Activated CD8-positive, alpha-beta memory T cell treated with anti-CD3 and anti-CD28 coated beads for 1 hour (primary cell): ENCODE measurements at places on chromosomes 5 and 9.
A peak's percentile ranks its signal among the peaks of the same experiment; 100 is the strongest.

DNA sequence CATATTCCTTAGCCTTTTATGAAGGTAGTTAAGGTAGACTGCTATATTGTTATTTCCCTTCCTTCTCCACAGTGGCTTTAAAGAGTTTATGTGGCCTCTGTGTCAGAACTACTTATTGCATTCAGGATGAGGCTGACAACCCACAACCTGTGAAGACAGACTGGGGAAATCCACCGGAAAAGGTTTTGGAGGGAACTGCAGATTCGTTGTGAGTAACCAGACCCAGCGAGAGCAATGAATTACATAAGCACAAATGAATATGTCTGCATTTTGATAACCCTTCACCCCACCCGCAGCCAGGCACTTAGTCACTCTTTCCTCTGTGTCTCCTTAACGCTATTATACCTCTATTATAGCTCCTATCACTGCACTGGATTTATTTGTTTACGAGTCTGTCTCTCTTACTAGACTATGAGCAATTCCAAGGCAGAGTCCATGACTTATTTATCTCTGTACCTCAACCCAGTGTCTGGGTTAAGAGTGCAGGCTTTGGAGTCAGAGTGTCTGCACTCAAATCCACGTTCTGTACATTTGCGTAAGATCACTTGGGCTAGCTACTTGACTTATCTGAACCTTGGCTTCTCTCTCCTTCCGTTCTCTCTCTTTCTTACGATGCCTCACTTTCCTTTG is 19.2 kb downstream of the KCTD16 start:
- DNase-seq, result peak; percentile 47

GRCh38 chr5:147510885-147511284 is 1.0 kb upstream of the DPYSL3 start:
- no peak for DNase-seq

DNA sequence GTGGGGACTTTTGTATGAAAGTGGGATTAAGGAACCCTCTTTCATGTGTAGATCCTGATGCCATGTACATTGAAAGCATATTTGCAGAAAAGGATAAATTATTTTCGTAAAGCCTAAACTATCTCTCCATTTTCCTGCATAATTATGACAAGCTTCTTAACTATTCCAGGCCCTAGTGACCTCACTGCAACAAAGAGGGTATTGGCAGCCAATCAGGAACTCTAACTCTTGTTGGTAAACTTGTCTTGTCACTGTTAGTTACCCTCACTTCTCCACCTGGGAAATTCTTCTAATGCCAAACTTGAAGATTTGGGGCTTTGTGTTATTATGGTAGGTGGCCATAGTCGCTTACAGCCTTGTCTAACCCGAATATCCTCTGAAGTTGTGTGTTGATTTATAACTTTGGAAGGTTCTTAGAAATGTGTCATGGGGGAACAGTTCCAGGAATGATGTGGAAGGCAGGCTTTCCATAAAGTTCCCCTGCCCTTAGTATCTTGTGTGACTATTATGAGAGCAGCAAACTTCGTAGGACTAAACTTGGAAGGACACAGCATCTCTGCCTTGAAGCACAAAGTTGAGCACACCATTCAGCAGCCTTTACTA is 52.5 kb downstream of the IQGAP2 start:
- no peak for DNase-seq

GRCh38 chr5:130290219-130290618 is 386.0 kb downstream of the CHSY3 start:
- no peak for DNase-seq

DNA sequence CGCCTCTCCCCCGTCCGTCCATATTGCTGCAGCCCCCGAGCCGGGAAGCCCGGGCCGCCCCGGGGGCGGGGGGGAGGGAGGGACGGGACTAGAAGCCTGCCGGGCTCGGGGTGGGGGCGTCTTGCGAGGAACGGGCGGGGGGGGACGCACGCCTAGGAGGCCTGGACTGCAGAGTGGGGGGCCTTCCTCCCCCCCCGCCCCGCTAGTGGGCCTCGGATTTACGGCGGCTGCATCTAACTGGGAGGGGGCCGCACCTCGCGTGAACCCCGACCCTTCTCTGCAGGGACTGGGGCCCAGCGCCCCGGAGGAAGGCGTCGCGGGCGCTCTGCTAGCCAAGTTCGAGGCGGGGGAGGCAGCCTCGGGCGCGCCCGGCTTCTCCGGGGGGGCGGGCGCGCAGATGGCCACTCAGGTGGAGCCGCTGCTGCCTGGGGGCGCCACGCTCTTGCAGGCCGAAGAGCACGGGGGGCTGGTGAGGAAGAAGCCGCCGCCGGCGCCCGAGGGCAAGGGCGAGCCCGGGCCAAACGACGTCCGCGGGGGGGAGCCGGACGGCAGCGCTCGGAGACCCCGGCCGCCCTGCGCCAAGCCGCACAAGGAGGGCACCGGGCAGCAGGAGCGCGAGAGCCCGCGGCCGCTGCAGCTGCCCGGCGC is at the start of gene LARP1:
Gene LARP1, plus strand, starts transcription at position 17 of the 648 bp plus-strand sequence. Its CDS starts 381 bp downstream, at position 398.
- DNase-seq, result no peak

DNA sequence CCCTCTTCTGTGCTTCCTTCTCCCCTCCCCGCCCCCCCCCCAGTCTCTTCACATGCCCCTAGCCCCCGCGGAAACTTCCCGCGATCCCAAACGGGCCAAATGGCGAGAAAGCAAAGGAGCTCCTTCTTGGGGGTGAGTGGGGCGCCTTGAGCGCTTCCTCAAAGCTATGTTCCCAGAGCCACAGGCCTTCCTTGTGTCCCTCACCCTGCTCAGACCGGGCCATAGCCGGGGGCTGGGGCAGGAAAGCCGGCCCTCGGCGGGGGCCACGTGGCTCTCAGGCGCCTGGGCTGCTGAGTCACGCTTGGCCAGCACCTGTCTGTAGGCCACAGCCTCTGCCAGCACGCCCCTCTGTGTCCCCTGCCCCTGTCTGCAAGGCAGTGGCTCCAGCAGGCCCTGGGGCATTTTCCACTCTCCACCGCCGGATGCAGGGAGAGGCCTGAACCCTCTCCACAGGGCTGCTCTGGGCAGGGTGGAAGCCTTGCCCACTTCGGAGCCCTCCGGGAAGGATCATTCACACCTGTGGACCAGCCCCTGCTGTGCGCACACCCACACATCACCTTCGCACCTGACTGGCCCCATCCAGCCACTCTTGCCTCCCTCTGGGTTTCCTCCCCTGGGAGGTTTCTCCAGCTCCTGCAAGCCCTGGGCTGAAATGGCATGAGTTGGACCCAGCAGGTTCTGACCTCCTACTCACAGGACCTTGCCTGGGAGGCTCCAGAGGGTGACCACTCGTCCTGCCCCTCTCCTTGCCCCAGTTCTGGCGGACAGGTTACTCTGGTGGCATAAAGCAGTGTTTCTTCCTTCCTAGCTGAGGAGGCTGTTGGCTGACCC is 1.2 kb upstream of the SQSTM1 start:
- no peak for DNase-seq

DNA sequence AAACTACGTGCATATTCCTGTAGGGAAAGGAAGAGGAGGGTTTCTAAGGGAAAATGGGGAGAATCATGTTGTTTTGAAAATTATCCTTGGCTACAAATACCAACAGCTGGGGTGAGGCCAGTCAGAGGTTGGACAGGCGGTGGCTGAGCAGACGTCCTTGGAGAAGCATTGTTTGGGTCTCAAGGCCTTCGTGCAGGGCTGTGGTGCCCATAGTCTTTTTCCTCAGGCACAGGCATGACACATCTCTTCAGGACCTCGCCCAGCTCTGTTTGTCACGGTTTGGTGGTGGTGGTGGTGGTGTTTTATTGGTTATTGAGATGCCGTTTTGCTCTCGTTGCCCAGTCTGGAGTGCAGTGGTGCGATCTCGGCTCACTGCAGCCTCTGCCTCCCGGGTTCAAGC is 27.8 kb upstream of the EGFL7 start:
- no peak for DNase-seq

DNA sequence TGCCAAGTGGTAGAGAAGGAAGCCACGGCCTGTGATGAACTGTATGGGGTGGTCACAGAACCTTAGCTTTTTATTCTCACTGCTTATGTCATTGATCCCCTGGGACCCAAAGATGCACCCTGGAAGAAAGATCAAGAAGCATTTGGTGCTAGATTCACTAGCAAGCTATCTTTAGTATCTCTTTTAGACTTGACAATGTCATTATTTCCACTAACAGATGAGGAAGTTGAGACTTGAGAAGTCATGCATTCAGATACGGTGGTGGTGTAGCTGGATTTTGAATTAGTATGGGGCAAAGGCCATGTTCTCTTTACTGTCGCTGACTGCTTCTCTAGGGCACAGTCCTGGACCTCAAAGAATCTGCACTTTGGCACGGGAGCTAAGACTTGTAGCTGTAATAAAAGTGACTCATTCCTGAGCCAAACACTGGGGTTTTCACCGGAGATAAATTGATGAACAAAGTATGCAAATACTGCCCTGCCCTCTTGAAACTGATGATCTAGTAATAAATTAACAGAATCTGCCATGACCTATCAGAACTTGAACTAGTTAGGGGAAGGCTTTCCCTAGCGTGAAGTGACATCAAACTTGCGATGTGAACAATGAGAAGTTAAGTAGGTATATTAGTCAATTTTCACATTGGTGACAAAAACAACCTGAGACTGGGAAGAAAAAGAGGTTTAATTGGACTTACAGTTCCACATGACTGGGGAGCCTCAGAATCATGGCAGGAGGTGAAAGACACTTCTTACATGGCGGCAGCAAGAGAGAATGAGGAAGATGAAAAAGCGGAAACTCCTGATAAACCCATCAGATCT is 5.4 kb downstream of the GDA start:
- no peak for DNase-seq

GRCh38 chr9:136111190-136111589 is 7.5 kb downstream of the TMEM250 start:
- DNase-seq, result no peak

GRCh38 chr5:131505237-131505908 is 129.7 kb downstream of the RAPGEF6 start:
- DNase-seq, result no peak

GRCh38 chr5:141477815-141478214 is 2.0 kb downstream of the PCDHGC3 start:
- no peak for DNase-seq

GRCh38 chr5:14574891-14575508 is 6.6 kb upstream of the OTULINL start:
- DNase-seq, result no peak

GRCh38 chr9:78781681-78782080 is 484.8 kb downstream of the PSAT1 start:
- DNase-seq, result no peak

GRCh38 chr5:92769978-92770377 is 811.0 kb downstream of the NR2F1-AS1 start:
- no peak for DNase-seq

DNA sequence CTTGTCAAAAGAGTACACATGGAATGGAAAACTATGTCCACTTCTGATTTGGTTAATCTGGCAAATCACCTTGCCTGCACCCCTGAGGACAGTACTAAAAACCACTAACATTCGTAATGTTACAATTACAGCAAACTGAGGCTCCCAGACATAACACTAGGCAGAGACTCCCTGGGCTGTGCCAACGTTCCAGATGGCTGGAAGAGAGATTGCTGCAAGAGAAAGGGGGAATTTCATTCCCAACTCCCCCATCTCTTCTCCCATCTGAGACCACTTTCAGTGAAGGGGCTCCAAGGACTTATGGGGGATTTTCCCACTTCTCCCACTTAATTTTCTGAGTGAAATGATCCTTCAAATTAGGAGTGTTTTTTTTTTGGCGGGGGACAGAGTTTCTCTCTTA is 11.3 kb downstream of the OR1J1 start:
- DNase-seq, result no peak

DNA sequence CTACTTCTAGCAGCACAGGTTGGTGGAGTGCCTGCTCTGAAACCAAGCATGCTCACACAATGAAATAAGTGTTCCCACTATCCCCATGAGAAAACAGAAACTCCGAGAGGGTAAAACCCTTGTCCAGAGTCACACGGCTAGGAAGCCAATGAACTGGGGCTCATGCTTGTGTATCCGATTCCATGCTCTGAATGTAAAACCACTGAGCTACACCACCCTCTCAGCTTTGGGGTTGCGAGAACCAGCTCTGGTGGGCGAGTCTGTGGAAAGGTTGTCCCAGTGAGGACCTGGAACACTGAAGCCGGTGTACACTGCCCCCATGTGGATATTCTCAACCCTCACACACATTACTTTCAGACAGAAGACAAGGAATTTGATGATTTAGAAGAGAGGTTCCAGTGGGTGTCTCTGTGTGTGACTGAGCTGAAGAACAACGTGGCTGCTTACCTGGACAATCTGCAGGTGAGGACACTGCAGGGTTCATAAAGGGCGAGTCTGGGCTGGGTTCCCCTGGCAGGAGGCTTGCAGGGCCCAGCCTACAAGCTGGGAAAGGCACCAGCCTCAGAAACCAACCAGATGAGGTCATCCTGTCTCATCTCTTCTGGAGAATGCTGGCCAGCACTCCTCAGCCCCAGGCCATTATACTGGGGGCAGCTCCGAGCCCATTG is 37.4 kb downstream of the ARHGEF37 start:
- DNase-seq, result no peak

DNA sequence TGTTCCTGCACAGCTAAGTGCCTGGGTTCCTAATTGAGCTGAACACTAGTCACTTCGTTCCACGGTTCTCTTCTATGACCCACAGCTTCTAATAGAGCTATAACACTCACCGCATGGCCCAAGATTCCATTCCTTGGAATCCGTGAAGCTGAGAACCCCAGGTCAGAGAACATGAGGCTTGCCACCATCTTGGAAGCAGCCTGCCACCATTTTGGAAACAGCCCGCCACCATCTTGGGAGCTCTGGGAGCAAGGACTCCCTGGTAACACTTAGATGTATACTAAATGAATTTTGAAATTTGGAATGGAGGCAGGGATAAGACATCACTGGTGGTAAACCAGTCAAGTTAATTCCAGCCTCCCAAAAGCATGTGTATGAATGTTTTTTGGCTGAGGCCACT is 60.4 kb downstream of the KIAA0825 start:
- DNase-seq, result no peak

DNA sequence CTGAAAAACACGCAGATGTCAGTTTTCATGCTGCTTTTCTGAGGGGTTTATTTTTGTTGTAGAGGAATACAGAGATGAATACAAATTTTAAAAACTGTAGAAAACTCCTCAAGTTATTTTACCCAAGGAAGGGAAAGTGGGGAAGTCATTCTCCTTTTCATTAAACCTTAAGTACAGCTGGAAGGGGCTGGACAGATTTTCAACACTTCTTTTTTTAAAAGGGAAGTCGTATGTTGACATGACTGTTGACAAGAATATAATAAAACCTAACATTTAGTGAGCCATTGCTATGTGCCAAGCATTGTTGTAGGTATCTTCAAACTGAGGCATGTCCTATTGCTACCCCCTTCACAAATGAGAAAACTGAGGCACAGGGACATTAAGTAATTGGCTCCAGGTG is 235.7 kb upstream of the ELL2 start:
- DNase-seq, result no peak

DNA sequence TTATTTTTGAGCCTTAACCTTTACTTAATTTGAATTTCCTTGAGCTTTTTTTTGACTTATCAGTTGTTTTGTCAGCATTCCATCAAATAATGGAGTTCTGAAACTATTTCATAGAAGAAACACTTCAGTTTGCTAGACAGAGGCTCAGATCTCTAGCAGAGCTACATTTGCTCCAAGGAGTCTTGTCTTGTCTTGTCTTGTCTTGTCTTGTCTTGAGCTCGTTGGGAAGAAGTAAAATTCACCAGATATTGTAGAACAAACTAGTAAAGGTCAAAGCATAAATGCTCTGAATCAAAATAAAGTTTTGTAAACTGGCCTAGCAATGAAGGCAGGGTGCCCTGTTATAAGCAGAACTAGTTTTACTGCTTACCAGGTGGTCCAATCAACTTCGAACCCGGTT is 33.5 kb downstream of the RAB24 start:
- DNase-seq, result no peak
